ENCODE measurements at places on chromosomes 1 and 21. TPM values are rescaled to one million over a fixed set of nuclear protein-coding genes. Genes with fewer than 3 reads are reported as not detected.

Gene ATP6V0B
- total RNA-seq, result 202 TPM

Gene MLLT11
- 77.4 TPM for total RNA-seq

Gene ADORA1
- total RNA-seq, result 5.7 TPM

Gene PHLDA3
- 152 TPM for total RNA-seq

Gene SYPL2
- total RNA-seq, result 0.77 TPM

Data from astrocyte (in vitro differentiated cells and primary cell).